RWPE1 (cell line): ENCODE measurements at places on chromosomes 4 and X.

DNA sequence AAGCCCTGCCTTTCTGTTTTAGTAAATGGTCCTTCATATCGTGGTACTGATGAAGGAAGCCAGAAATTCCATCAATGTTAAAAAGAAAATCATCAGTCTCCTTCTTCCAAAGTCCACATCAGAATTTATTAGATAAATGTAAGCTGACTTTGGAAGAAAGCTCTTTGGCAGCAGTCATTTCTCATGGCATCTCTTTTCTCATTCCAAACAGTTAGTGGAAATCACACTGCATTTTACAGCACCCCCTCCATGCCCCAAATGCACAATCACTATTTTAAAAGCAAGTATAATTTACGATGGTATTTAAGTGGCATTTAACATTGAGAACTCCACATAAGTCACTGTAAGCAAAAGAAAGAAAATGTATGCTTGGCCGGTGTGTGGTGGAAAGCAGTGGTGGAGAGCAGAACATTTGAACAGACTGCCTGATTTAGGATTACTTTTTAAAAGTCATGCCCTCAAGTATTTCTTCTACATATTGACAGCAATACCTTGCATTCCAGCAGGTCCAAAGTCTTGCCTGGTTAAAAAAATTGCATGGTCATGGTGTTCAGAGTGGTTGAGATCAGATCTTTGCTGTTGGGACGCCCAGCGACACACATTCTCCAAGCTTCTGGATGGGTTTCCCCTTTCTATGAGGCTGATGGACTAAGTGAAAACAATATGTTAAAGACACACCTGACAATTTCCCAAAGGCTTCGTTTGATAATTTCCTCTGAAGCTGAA, 248.6 kb downstream of the ADAMTS3 start:
- DNase-seq = no peak

GRCh38 chr4:113222471-113222870, 173.0 kb downstream of the ANK2 start:
- DNase-seq = no peak

- DNase-seq = no peak
Observed at GRCh38 chrX:55874807-55875206, 157.3 kb downstream of the RRAGB start.

GRCh38 chr4:79687006-79687405, 279.0 kb upstream of the GK2 start:
- no peak for DNase-seq

GRCh38 chrX:135403374-135403773, 18.4 kb upstream of the SMIM10L2A start:
- no peak for DNase-seq

GRCh38 chr4:185224597-185224996, 15.2 kb downstream of the SNX25 start:
- no peak for DNase-seq

- no peak for DNase-seq
Observed at GRCh38 chr4:143083756-143084472, 100.8 kb upstream of the USP38 start.

- no peak for DNase-seq
Observed at GRCh38 chr4:184823014-184823413, 2.8 kb downstream of the ACSL1 start.

DNA sequence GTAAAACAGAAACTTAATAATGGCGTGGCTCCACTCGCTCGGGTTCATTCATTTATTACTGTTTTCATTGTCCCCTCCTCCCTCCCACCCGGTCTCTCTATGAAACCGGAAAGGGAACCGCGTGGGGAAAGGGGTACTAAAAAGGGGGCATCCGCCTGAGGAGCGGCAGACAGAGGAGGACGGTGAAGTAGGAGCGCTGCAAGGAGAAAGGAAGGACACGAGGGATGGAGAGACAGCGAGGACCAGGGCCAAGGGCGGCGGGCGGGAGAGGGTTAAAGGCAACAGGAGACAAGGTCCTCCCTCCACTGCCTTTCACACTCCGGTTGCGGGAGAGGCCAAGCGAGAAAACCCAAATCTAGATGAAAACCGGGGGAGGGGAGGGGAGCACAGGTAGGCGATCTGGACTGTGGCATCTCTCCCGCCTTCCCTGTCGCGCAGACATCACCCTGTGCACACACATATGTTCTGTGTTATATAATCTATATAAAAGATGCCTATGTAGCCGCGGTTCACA, 829 bp downstream of the ELOVL6 start:
- peak; percentile 27 for DNase-seq

DNA sequence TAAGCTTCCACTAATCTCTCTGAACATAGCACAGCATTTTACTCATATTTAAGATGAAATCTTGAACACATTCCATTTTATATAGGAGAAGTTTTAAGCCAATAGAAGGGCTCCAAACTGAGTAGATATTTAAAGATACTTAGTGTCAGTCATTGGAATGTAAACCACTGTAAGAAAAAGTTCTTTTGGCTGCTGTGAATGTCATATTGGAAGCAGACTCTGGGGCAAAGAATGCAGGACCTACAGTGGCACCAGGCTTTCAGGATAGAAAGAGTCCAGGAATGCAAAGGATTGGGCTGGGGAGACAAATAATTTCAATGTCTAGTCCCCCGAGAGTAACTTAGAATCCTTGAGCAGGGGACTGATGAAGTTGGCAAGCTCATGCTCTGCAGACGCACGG, 1047.7 kb downstream of the STIM2 start:
- DNase-seq = no peak

DNA sequence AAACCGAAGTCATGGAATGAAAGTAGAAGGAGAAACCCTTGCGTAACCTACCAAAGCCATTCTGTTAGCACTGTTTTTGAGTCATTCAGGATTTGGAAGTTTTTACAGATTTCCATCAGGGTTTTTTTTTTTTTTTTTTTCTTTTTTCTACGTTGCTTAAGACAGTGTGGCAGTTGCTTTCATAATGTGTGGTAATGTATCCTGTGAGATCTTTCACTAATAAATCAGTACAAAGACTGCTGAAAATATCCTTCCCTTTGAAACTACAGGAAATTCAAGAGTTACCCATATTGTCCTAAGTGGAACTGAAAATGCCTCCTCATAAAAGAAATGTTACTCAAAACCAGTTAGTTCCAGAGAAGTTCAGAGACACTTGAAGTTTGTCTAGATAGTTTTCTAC, 137.8 kb downstream of the RAPGEF2 start:
- DNase-seq = no peak
